ENCODE measurements at places on chromosomes 16 and 17.

GRCh38 chr17:17668358-17668757, 12.9 kb upstream of the RAI1 start:
- DNase-seq, result no peak

DNA sequence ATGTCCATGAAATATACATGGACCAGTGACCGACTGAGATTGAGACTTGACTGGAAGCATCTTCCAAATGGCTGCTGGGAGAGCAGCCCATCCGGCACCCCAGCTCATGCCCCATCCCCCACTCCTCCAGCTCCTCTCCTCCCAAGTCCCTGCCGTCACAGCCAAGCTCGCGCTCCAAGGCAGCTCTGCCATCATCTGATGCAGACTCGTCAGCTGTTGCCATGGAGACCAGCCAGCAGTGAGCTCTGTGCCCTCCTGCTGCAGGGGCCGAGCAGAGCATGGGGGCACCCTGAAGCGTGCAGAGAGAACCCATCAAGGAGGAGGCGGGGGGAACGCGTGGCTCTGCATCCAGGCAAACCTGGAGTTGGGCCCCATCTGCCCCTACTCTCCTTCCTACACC, 74.5 kb upstream of the TNRC6C start:
- DNase-seq, result no peak

DNA sequence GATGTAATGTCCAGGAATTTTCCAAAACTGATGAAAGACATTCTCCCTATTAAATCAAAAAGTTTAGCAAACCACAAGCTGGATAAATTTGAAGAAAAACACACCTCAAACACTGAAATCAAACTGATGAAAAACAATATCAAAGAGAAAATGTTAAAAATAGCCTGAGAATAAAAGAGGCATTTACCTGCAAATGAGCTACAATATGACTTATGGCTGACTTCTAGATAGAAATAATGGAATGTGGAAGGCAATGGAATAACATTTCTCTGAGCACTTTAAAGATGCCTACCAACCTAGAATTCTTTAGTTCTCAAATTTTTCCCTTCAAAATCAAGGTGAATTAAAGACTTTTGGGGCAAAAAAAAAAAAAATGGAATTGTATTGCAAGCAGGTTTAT, 52.4 kb upstream of the HSBP1 start:
- DNase-seq, result no peak

DNA sequence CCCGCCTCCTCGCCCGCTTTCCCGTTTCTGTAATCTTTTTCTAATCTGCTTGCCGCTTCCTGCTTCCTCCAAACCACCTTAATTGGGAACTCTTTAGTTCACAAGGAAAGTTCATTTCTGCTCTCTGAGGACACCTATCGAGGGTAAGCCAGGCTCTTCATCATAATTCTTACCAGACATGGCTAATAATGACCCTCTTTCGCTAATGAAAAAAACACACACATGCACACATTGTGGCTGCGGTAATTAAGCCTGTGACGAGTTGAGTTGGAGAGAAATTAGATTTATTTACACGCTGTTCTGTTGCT, 100.6 kb downstream of the ZNF423 start:
- DNase-seq, result no peak

DNA sequence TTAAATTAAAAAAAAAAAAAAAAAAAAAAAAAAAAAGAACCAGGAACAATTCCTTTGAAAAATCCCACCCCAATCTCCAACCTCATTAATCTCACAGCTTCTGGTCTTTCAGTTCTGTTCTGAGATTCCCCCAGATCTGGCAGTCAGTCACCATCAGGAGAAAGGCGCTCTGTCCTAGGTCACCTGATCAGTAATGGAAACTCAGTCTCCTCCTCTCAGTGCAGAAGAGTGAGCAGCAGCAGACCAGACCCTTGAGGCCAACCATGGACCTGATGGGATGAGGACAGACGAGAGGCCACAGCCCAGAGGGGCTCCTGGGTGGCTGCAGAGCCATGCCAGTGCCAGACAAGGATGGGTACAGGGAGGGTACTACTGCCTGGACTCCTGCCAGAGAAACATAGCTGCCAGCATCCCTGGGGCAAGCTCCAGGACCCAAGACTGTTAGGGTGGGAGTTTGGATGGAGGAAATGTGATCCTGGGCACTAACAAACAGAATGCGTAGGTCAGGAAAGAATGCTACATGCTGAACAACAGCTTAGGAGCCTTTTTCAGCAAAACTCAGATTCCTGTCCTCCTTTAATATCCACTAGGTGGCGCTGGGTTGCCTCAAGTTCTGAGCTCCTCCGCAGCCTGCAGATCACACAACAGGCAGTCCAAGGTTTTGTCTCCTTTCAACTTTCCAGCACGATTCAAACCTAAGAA, 28.7 kb downstream of the MPG start:
- peak; percentile 92 for DNase-seq

DNA sequence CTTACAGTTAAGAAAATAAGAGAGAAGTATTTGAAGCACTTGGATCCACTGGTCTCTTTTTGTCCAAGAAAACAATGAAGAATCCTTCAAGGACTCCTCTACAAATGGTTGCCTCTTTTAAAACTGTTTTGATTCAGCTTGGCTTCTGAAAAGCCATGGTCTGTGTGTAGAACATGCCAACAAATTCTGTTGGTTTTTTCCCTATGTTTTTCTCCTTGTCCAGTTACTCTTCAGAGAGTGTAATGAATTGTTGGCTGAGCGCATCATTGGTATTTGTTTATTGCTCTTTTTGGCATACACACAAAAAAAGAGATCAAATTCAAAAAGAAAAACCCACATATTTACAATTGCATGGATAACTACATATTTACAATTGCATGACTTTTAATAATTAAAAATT, at the start of gene ABCA10:
Gene ABCA10 (minus strand): TSS at position 249 of the 400 bp plus-strand sequence. CDS start 3,466 bp downstream, outside the sequence.
- DNase-seq, result no peak

- no peak for DNase-seq
Measured at GRCh38 chr17:72024457-72024856, 96.4 kb upstream of the SOX9 start.

DNA sequence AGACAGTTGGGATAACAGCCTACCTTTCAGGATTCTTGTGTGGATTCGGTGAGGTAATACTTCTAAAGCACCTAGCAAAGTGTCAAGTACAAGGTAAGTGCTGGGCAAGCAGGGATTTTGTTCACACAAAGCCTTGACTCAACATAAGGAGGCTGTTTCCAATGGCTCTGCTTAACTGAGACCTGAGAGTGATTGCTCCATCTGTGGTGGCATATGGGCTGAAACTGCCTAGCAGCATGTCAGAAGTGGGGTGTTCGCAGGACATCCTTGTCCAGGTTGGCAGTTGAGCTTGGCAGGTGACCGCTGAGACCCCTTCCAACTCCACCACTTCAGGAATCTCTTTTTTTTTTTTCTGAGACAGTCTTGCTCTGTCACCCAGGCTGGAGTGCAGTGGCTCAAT, 19.8 kb downstream of the IL4R start:
- no peak for DNase-seq

DNA sequence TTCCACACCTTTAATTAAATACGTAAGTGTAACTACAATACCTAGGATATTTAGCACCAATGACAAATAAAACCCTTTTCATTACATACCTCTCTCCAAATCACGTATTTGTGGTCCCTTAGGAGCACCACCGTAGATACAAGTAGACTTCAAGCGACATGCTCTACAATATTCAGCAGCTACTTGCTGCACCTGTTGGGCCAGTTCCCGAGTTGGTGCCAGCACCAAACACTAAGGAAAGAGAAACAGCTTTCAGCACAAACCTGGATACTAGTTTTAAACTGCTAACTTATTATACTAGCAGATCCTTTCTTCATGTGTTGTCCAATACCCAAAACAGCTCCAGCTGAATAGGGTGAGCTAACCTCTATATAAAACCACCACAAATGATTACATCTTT, 2.7 kb downstream of the DDX5 start:
- DNase-seq, result no peak

GRCh38 chr16:55949518-55949917, 74.3 kb upstream of the CES5A start:
- no peak for DNase-seq

DNA sequence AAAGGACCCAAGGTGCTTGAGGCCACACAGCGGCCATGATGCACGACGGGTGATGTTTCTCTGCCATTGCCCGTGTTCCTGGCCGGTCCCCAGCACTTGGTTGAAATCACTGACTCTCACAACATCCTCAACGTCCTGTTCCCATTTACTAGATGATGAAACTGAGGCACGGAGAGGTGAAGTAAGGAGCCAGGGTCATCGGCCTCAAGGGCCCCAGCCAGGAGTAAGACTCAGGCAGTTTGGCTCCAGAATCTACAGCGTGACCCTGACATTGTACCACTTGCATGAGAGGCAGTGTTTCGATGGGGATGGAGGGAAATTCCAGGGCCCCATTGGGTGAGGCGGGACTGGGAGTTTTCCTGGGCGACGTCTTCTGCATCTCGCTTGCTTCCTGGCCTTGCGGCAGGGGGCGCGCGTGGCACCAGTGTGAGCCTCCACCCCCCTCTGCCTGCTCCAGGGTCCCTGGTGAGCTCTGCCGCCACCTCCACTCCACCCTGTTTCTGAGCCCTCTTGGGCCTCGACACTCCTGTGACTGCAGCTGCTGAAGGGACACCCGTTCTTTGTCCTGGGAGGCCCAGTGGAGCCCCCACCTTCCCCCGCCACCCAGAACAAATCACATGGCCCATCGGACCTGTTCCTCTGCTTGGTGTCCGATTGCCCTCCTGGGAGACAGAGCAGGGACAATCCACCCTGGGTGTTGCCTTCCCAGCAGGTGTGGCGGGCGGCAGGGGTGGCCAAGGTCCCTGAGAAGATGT, 133.0 kb upstream of the GSE1 start:
- peak; percentile 39 for DNase-seq

DNA sequence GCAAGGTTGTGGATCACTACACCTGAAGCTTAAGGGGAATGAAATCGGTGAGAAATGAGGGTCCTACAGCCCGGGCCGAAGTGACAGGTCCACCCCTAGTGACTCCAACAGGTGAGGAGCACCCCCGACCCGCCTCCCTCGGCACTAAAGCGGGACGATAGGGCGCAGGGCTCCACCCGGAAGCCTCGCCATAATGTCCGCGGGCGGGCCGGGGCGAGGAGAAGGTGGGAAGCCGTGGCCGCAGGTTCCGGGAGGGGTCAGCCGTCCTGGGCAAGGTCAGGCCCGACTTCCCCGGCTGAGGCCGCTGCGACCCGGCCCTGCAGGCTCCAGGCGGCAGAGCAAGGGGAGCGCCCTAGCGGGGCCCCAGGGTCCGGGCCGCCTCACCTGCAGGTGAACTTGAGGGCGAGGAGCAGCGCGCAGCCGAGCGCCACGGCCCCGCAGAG, 543 bp downstream of the TXNDC11 start:
- no peak for DNase-seq

GRCh38 chr17:17380145-17380925, 77.2 kb downstream of the NT5M start:
- no peak for DNase-seq

DNA sequence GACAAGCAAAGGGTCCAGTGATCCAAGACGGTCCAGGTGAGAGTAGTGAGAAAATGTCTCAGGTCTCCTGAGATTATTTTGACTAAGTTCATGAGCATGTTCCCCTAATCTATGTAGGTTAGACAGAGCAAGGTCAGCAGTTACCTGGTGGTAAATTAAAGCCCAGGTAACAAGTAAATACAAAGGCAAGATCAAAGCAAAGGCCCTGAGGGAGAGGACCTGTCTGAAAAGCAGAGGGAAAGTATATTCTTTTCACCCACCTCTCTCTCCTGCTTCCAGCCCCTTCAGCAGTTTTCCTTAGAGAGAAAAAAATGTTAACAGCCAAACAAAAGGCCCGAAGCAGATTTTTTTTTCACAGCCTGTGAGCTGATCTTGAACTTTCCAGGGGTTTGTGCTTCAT, 302.7 kb downstream of the MAP2K6 start:
- no peak for DNase-seq

Measured in erythroblast (primary cell).